ENCODE measurements at places on chromosomes 12 and 14.

GRCh38 chr14:26370115-26370514, 227.7 kb downstream of the NOVA1 start:
- DNase-seq = no peak

- no peak for DNase-seq
These were observed 31.5 kb upstream of the CACNA2D4 start for GRCh38 chr12:1949771-1950470.

GRCh38 chr12:88805286-88805685, 225.0 kb upstream of the KITLG start:
- DNase-seq = no peak

- DNase-seq = no peak
These were observed 521.2 kb downstream of the MED13L start for GRCh38 chr12:115756271-115756670.

GRCh38 chr12:96070670-96071279, 35.4 kb upstream of the LTA4H start:
- no peak for DNase-seq

Data from HS-5 (cell line).